Tibial nerve (tissue), 4 donors: ENCODE measurements at places on chromosomes 12 and 14. TPM values are rescaled to one million over a fixed set of nuclear protein-coding genes. Genes with fewer than 3 reads are reported as not detected.

Gene ANO4
- 3.9 TPM for total RNA-seq

Gene TOMM20L
- total RNA-seq = not detected

Gene ENO2
- total RNA-seq = 14.0 TPM

Gene MGAT4C
- 0.60 TPM for total RNA-seq

Gene NFE2
- total RNA-seq = not detected

Gene EFS
- total RNA-seq = 31.8 TPM

Gene CLEC6A
- total RNA-seq = not detected

Gene EIF2S3B
- total RNA-seq = not detected
